ENCODE measurements at places on chromosomes 2 and 18.

- DNase-seq: no peak
These were observed 4.9 kb downstream of the GPR17 start for GRCh38 chr2:127650785-127651380.

GRCh38 chr2:173972165-173972564 is 7.0 kb upstream of the SP3 start:
- no peak for DNase-seq

DNA sequence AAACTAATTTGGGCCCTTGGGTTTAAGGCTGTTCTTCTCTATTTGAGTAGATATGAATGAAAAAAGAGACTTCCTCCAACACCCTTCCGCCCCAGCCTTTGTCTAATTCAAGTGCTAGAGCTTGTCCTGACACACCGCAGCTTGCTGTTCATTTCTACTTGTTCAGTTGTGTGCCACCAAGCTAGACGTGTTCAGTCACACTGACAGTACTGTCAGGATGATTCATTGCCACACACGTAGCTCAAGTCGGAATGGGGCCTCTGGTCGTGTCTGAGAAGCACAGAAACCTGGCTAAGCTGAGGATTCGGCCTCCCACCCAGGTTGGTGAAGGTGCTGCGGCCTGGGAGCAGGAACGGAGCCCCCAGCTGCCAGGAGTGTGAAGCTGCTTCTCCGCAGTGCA is 45.6 kb upstream of the INHBB start:
- no peak for DNase-seq

DNA sequence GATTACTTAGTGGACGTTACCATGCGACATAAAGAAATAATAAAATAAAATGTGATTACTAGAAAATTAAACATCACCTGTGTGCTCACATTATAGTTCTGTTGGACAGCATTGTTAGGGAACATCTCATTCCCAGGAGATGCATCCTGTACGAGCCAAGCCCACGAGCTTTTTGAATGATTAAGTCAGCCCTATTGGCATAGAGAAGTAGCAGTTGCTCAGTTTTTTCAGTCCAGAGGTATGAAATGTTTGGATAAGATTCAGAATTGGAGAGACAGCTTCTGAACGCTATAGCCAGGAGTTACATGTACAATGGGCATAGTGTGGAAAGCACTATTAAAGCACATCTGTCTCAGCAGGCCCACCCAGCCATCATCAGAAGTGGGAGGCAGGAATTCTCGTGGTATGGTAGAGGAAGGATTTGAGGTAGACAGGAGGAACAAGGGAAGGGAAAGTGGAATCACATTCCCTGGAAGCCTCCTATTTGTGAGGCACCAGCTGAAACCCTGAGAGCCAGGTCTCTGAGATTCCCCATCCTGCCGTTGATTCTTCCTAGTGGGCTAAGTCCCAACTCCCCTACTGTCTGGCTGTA is 8.6 kb downstream of the SPATS2L start:
- DNase-seq: no peak

- no peak for DNase-seq
These were observed 393.0 kb upstream of the SALL3 start for GRCh38 chr18:78586586-78586985.

DNA sequence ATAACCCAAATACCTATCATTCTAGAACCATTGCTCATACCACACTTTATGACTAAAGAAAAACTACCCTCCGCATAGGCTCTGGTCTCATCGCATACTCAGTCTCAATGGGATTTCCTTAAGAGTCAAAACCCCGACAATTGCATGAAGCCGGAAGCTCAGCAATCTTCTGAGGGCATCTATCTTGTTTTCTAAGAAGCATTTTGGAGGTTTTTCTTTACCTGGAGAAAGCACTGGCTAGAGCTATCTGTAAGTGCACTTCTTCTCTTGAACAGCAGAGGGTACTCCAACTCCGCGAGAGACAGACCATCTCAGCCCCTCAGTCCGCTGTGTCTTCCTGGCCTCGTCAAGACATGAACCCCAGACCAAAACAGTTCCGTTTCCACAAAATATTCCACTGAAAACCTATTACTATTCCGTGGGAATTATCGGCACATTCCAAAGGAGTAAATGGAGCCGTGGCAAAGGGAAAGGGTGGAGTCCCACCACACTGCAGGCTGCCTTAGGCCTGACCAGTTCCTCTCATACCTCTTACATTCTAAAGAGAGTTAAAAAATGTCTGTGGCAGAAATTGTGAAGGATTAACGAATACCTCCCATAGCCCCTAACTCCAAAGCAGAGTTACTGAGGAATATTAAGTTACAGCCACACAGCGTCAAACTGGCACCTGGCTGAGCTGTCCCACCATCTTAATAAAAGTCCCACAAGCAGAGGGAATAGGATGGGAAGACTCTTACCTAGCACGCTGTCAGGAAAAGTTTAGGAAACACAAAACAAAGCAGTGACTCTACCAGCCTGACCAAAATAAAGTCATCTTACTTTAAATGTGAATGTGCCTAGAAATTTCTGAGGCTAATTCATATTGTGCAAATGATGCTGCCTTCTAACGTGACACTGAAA is 325.6 kb upstream of the VRK2 start:
- peak; percentile 76 for DNase-seq

DNA sequence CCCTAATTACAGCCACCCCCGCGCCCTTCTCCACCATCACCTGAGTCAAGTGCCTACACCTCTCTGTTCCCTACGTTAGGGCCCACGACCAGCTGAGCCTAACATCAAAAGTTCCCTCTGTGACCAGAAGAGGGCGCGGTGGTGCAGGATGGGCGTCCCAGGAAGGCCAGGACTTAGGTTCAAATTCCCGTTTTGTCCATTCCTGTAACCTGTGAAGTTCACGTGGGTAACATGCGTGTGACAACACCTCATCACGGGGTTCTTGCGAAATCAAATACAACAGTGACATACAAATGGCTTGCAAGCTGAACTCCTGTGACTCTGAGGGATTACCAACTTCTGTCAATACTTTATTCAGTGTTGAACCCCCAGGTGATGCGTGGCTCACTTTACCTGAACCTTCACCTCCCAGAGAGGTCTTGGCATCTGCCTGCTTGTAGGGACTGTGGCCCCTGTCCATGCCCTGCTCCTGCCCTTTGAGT is 207.9 kb downstream of the ARL4C start:
- DNase-seq: peak; percentile 58

DNA sequence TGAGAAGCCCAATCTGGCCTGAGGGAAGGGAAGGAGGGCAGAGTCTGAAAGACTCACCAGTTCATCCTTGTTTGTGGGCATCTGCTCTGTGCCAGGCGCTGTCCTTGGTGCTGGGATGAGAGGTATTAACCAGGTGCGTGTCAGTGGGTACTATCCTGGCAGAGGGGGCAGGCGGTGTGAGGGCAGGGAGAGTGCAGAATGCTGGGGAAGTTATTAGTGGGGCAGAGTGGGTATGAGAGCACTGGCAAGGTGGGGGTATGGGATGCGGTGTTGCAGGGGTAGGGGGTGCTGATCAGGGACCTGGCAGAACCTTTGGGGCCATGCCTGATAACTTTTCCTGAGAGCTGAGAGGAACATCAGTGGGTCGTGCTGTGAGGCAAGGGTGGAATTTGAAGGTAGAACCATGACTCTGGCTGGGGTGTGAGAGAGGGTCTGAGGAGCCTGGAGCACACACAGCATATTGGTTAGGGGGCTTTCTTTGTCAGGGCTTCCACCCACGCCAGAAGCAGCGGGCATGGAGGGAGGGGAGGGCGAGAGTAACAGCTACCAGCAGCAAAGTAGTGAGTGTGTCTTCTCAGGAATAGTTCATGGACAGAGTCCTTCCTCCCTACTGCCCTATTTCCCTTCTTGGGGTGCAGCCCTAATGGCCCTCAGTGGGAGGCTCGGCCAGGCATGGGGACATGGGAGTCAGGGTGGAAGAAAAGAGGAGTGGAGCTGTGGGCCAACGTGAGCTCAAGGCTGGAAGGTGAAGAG is 290.7 kb downstream of the CYP26B1 start:
- no peak for DNase-seq

DNA sequence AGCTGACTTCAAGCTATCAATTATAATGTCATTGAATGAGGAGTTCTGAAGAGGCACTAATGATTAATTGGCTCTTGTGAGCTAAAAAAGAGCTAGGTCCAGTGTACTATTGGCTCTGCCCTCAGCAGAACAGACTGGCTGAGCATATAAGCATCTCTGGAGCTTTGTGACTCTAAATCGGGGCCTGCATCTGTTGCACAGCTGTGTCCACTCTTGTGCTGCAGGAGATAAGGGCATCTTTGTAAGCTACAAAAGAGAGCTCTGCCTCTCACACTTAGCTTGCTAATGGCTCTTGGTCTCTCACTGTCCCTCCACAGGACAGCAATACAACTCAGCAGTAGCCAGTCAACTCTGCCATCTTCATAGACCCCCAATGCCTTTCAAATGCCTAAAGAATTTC is 61.5 kb upstream of the L3MBTL4 start:
- DNase-seq: peak; percentile 96

DNA sequence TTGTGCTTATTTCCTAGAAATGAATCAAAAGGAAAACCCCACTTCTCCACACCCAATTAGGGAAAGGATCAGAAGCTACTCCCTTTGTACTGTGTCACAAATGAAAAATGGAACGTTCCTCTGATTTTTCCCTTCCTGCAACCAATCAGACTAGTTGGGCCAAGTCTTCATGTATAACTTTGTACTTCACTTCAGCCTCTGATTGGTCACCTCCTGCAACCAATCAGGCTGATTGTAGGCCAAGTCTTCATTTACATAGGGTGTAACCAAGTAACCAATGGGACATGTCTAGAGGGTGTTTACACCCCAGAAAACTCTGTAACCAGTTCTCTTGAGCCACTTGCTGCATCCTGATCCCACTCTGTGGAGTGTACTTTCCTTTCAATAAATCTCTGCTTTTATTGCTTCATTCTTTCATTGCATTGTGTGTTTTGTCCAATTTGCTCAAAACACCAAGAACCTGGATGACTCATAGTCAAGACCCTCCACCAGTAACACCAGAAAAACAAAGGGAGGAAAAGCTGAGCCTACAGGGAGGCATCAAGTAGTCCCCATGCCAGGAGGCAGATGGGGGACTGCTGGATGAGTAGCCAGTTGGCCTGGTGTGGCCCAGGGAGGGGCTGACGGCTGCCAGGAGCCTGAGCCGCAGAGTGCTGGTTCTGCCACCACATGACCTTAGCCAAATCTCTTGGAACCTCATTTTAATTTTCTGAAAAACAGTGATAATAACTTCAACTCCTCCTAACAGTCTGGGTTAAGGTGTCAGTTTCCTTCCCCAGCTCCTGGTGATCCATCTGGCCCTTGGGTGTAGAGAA is 46.1 kb downstream of the SOWAHC start:
- peak; percentile 34 for DNase-seq

- DNase-seq: no peak
These were observed 57.9 kb downstream of the TNS1 start for GRCh38 chr2:217944923-217945322.

GRCh38 chr18:26717123-26717719 is 148.3 kb downstream of the AQP4 start:
- no peak for DNase-seq

GRCh38 chr2:13524492-13524891 is 807.8 kb downstream of the TRIB2 start:
- DNase-seq: no peak

DNA sequence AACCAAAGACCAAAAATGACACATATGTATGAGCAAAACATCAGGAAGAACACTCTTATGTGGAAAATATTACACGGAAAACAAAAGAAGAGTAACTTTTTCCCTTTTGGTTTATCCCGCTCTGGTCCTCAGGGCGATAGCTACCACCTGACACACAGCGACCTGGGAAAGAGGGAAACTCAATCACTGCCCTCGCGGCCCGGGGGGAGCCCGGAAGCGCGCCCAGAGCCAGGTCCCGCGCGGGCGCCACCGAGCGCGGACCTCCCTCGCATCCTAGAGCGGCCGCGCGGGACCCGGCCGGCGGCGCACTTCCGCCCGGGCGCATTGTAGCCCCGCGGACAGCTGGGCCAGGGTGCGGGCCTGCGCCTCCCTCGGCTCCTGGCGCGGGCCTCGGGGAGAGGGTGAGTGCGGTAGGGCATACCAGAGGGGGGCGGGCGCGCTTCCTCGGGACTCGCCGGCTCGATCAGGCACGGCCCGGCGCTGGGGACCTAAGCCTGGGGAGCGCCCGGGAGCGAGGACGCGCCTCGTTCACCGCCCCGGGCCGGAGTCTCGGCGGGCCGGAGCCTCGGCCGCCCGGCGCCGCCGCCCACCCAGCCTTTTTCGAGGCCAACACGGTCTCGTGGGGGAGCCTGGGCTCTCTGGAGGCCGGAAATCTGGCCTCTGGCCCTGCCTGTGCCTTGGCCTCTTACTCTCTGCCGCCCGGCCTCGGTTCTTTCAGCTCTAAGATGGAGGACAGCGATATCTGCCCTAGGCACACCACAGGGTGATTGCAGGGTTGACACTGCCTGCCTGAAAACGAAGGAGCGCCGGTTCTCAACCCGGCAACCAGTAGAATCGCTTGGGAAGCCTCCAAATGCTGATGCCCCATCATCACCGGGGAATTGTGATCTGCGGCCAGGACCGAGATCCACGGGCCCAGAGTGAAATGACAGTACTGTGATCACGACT is at the start of gene ELAC1:
TSS of gene ELAC1 (plus strand) at position 327 of the 948 bp plus-strand sequence. CDS start 6,365 bp downstream, outside the sequence.
- DNase-seq: peak; percentile 83

- no peak for DNase-seq
These were observed 104.8 kb downstream of the CABLES1 start for GRCh38 chr18:23239885-23240608.

- no peak for DNase-seq
These were observed 814 bp downstream of the FKBP7 start for GRCh38 chr2:178477443-178478129.

GRCh38 chr2:191738667-191739066 is 60.7 kb downstream of the NABP1 start:
- no peak for DNase-seq

DNA sequence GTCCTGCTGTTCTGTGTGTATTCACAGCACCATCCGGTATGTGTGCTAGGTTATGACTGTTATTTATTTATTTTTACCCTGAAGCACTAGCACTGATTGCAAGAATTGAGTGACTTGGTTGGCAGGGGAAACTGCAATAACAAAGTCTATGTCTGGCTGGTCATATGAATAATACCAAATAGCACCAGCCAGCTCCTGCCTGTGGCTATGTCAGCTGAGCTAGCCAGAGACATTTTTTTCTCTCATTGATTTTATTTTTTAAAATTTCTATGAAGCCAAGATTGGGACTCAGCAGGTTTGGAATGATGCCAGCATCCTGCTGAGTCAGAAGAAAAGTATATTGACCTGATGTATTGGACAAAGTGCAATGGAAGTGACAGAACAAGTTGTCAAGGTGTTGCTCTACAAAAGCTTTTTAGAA is 188.5 kb upstream of the CDH2 start:
- DNase-seq: no peak

DNA sequence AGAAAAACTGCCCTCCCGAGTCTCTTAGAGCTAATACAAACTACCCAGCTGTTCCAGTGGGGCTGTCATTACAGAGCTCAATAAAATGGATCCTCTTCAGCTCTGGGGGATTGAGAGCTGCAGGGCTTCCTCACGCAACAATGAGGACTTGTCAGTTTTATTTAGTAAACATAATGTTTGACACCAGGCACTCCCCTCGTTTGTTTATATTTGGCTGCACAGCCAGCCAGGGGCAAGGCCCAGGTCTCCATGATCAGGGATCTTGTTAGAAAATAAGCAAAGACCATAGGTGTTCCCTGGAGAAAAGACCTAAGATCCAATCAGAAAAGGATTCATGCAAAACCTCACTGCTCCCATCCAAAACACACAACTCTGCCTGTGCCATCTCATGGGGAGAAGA is 158.2 kb downstream of the C1D start:
- DNase-seq: no peak

All from NCI-H524 (cell line).